Activated naive CD8-positive, alpha-beta T cell treated with anti-CD3 and anti-CD28 coated beads for 36 hours (primary cell): ENCODE measurements at places on chromosomes 13 and 19. TPM values are rescaled to one million over a fixed set of nuclear protein-coding genes. Genes with fewer than 3 reads are reported as not detected.

DNA sequence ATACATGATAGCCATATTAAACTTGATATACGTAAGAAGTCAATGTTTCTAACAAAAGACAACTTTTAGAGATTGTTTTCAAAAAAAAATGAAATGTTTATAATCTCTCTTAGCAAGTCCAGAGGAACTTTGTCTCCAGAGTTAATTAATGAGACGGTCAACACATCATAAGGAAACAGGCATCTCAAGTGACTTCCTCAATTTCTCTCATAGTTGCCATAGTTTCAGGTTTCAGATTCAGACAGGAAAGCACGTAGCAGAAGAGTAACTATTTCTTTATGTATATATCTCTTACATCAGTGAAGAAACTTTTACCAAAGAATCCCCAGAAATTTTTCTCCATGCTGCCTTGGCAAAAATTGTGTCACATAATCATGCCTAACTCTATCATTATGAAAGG lies 159.6 kb upstream of the ATXN8OS start:
- H3K27ac ChIP-seq: no peak overlapping the region
- H3K4me1 ChIP-seq: no peaks in the 10 kb centered on the region
- DNase-seq: no peak
- H3K36me3 ChIP-seq: no peaks in the 10 kb centered on the region
- H3K27me3 ChIP-seq: no peaks in the 10 kb centered on the region

DNA sequence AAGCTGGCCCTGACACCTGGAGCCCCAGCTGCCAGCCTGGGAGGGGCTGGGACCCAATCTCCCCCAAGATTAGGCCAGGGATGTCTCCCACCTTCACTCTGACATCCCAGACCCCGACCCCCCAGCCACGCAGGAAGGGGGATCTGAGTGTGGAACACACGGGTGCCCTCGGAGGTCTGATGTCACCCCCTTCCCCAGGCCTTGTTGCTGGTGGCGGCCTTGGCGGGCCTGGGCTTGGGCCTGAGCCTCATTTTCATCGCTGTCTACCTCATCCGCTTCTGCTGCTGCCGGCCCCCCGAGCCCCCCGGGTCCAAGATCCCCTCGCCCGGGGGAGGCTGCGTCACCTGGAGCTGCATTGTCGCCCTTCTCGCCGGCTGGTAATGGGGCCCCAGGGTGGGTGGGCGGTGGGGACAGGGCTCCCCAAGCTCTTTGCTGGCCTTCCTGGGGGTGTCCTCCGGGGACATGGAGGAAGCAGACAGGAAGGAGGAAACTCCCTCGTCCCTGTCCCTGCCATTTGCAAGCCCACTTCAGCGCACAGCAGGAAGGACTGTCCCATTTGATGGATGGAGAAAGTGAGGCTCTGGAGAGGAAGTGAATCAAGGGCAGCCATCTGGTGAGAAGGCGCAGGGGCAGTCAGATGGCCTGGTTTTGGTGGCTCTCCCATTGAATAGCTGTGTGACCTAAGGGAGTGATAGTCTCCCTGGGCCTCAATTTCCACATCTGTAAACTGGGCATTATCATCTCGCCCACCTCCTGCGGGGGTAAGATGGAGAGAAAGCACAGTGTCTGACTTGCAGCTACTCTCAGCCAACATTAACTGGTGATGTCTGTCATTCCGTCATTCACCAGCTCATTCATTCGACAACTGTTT lies 3.9 kb downstream of the TTYH1 start:
- H3K36me3 ChIP-seq: peaks cover 2% of the 10 kb centered on the region
- H3K4me1 ChIP-seq: peaks cover 12% of the 10 kb centered on the region
- no peak overlapping the region for H3K27ac ChIP-seq
- peaks cover 39% of the 10 kb centered on the region for H3K27me3 ChIP-seq
- no peak overlapping the region for H3K4me3 ChIP-seq
- DNase-seq: no peak

DNA sequence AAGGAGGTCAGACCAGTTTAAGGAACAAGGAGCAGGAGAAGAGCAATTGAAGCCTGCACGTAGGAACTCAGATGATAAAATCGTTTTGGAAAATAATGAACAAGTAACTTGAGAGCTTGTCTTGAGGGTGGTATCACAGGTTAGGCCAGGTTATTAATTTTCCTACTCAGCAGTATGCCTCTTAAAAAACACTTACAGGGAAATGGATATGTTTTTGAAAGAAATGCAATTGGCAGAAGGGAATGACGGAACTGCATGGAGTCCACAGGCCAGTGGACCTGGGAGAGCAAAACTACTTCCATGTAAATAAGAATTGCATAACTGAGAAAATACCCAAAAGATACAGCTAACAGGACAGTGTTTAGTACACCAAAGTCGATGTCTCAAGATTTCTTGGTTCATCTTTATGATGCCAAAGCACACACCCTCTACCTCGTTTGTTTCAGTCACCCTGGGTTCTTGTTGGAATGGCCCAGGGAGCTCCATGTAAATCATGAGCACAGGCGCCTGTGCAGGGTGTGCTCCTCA lies 35.2 kb downstream of the MBNL2 start:
- peaks cover 44% of the 10 kb centered on the region for H3K36me3 ChIP-seq
- no peaks in the 10 kb centered on the region for H3K27me3 ChIP-seq
- peak overlapping the region; percentile 2 for H3K4me3 ChIP-seq

- no peak overlapping the region for H3K4me3 ChIP-seq
- H3K27ac ChIP-seq: no peak overlapping the region
- peaks cover 43% of the 10 kb centered on the region for H3K36me3 ChIP-seq
- peaks cover 4% of the 10 kb centered on the region for H3K27me3 ChIP-seq
- peaks cover 13% of the 10 kb centered on the region for H3K4me1 ChIP-seq
Observed at GRCh38 chr19:12922959-12923358, 3.9 kb upstream of the SYCE2 start.

GRCh38 chr19:2977001-2977745 lies at the start of gene TLE6:
TSS of gene TLE6 (plus strand) at chr19:2977564. CDS start at chr19:2978234, 670 bp downstream.
- DNase-seq: peak; percentile 96
- H3K27me3 ChIP-seq: peaks cover 10% of the 10 kb centered on the region
- peak within 1 kb of the TSS; percentile 80 for H3K27ac ChIP-seq
- peaks cover 12% of the 10 kb centered on the region for H3K4me1 ChIP-seq

DNA sequence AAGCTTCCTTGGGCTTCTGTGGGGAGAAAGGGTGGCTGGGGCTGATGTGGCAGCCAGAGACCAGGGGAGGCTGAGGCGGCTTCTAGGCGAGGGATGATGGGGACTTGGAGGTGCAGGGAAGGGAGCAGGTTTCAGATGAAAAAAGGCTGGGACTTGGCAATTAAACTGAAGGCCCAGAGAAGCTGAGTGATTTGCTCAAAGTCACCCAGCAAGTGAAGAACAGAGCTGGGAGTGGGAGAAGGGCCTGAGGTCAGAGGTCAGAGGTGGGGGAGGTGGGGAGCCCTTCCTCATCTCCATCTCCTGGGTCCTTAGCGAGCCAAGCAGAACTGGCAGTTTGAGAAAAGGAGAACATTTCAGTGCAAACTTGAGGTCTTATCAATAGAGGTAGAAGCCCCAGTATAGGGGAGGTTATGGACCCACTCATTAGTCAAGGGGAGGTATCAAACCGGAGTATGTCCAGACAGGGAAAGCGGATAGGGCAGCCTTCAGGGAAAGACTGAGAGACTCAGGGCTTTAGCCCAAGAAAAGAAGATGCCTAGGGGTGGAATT lies 49.6 kb upstream of the NFIC start:
- no peak overlapping the region for H3K4me3 ChIP-seq
- DNase-seq: no peak
- no peaks in the 10 kb centered on the region for H3K36me3 ChIP-seq

The HCST gene
- 53.8 TPM for total RNA-seq

The SIGLEC12 gene
- total RNA-seq: 0.33 TPM

The ZIK1 gene
- 14.4 TPM for total RNA-seq
